ENCODE measurements at places on chromosomes 3 and 15. TPM values are rescaled to one million over a fixed set of nuclear protein-coding genes. Genes with fewer than 3 reads are reported as not detected.

Gene BNC1
- total RNA-seq: not detected

Gene COL7A1
- 3.5 TPM for total RNA-seq

Gene ABHD14A
- total RNA-seq: 33.0 TPM

Gene PDCD6IP
- total RNA-seq: 87.0 TPM

Gene WDR93
- total RNA-seq: 2.1 TPM

Gene ARRDC4
- 34.4 TPM for total RNA-seq

Gene KLHL6
- total RNA-seq: 1.4 TPM

Gene SLC9A9
- 13.4 TPM for total RNA-seq

Gene GOLGA8N
- 4.6 TPM for total RNA-seq
